ENCODE measurements at places on chromosomes 11 and 22. TPM values are rescaled to one million over a fixed set of nuclear protein-coding genes. Genes with fewer than 3 reads are reported as not detected.

The OR8D4 gene
- not detected for total RNA-seq

The ALDH3B2 gene
- total RNA-seq, result not detected

The UBQLN3 gene
- not detected for total RNA-seq

The C11orf21 gene
- 2.1 TPM for total RNA-seq

The ABCG4 gene
- total RNA-seq, result 0.13 TPM

The RASL10A gene
- 0.60 TPM for total RNA-seq

The CHID1 gene
- total RNA-seq, result 114 TPM

The YDJC gene
- total RNA-seq, result 641 TPM

The GLYATL2 gene
- not detected for total RNA-seq

The OR2AT4 gene
- total RNA-seq, result 2.3 TPM

The ME3 gene
- total RNA-seq, result not detected

The TMEM151A gene
- not detected for total RNA-seq

The TMEM191C gene
- 5.8 TPM for total RNA-seq

The OR6Q1 gene
- not detected for total RNA-seq

The TEX54 gene
- not detected for total RNA-seq

Measured in K562 (cell line).